ENCODE measurements at places on chromosomes 2 and 18.

DNA sequence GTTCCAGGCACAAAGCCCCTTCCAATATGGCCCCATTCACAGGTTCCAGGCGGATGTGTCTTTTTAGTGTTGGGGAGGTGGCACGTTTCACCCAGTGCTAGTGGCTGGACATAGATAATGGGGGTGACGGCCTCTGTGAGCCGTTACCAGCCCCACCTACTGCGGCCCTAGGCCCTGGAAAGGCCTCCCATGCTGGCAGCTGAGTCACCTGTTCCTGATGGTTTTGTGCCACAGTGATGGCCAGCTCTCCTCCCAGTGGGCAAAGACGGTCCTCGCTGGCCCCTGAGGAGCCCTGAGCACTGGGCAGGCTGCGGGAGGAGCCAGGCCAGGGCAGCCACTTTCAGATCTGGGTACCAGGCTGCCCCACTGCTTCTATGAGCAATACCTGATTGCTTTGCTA, 40.0 kb upstream of the GPC1 start:
- no peak for DNase-seq

DNA sequence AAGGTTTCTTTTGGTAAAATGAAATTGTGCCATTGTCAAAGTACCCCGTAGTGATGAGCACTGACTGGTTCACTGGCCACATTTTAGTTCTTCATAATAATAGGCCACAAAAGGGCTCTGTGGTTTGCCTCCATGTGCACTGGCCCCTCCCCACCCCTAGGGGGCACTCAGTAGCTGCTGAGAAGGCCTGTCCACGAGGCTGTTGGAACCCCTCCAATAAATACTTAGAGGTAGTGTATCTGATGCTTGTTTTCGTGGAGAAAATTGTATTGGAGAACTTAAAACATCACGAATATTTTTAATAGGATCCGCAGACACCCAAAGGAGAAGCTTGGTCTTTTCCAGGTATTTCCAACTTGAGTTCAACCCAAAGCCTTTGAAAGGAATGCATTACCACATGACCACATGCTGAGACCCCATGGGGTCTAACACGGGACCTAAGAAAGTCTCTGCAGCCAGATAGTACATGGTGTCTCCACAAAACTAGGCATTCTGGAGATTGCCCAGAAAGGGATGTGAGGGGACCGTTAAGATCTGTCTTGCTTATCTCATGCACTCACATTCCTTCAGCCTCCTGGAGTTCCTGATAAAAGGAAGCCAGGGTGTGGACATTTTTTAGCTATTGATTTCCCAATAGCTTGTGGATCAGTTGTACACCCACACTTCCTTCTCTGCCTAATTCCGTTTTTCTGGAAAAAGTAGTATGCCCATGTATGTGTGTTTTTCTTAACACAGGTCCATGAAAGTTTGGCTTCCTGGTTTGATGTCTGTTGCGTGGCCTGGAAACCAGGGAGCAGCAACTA, 28.5 kb upstream of the NOSTRIN start:
- peak; percentile 14 for DNase-seq

DNA sequence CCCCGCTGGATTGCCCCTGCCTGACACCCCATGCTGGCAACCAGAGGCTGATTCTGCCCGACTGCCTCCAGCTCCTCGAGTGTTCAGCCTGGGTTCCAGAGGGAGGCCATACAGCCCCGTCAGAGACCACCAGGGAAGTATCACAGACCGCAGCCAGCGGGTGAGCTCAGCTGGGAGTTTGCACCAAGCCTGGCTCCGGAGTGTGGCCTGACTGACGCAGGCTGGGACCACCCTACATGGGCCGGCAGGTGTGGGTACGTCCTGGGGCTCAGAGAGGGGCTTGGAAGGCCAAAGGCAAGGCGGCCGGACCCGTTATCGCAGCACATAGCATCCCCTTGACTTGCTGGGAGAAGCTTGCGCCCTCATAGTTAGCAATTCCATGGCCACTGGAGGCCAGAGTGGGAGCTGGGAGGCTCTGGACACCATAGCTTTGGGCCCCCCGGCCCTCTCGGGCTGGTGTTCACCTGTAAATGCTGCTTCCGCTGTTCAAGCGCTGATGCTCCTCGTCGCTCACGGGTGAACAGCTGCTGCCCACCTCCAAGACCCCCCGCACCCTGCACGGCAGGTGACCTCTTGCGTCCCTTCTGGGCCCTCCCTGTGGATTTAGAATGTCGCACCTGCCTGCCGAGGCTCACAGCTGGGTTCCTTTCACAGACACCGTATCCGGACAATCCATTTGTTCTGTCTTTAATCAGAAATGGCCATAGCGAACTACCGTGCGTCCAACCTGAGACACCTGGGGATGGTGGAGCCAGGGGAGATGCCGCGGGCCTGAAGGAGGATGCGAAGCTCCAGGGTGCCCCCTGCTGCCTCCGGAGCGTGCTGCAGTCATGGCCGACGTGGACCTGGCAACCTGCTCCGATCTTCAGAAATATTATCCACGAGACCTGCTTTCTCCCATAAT, 31.2 kb upstream of the SLC66A3 start:
- peak; percentile 83 for DNase-seq

GRCh38 chr2:178211943-178212342, 17.6 kb downstream of the OSBPL6 start:
- peak; percentile 9 for DNase-seq

Data from neural crest cell (in vitro differentiated cells).